ENCODE measurements at places on chromosomes 4 and X.

GRCh38 chrX:153714256-153714655 lies 9.9 kb downstream of the BCAP31 start:
- no peak for DNase-seq

DNA sequence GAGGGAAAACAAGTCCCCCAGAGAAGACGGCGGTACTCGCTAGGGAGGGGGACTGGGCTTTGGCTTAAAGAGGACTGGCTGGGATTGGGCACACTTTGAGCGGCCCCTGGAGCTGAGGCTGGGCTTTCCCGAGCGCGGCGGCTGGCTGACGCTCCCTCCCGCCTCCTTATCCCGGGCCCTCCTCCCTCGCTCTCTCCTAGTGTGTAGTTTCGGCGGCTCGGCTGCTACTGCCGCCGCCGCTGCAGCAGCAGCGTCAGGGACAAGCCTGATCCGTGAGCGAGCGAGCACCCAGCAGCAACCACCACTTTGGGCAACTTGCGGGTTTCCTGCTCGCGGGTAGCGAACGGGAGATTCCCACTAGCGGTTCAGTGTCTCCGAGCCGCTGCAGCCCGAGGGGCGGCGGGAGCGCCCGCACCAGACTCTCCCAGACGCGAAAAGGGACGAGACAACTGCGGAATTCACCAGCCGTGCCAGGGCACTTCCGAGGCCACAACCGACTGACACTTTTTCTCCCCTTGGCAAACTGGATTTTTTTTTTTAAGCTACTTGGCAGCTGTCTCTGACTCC lies 632 bp upstream of the PCDH7 start:
- no peak for DNase-seq

GRCh38 chrX:129958083-129958465 lies 24.4 kb upstream of the BCORL1 start:
- no peak for DNase-seq

- no peak for DNase-seq
These were observed 258.3 kb downstream of the FRMPD4 start for GRCh38 chrX:12396584-12396983.

- no peak for DNase-seq
These were observed 352.8 kb downstream of the SPRY1 start for GRCh38 chr4:123749383-123749782.

- no peak for DNase-seq
These were observed 130.3 kb downstream of the ATP10D start for GRCh38 chr4:47615385-47615784.

DNA sequence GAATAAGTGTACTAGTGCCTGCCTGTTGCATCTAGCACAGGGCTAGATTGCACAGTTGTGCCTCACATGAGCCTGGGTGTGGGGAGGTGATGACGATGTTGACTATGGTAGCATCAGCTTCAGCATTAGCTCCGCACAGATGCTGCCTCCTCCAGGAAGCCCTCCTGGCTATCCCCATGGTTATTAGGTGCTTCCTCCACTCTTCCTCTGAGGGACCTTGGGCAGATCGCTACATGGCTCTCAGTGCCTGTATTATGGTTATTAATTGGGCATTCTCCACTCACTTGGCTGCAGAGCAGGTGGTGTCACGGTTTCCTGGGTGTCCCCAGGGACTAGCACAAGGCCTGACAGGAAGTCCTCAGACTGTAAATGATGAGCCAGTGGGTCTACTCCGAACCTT lies 325.6 kb downstream of the ARHGAP10 start:
- DNase-seq: no peak

GRCh38 chr4:2298532-2298991 lies 36.7 kb upstream of the MXD4 start:
- DNase-seq: no peak

DNA sequence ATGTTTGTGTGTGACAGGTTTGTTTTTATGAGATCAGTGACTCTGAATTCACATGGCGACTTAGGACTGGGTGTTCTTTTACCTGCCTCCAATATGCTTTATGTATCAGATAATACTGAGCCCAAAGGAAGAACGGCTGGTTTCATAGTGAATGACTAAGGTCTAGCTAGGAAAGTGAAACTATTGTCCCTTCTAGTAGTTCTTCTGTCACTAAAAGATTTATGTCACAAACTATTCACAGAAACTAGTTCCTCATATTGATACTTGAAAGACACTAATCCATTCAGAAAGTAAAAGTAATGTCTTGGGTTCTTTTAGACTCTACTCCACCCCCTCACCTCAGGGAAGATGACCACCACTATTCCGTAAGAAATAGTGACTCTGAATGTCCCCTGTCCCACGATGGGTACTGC lies 81.7 kb downstream of the EGF start:
- DNase-seq: peak; percentile 40

DNA sequence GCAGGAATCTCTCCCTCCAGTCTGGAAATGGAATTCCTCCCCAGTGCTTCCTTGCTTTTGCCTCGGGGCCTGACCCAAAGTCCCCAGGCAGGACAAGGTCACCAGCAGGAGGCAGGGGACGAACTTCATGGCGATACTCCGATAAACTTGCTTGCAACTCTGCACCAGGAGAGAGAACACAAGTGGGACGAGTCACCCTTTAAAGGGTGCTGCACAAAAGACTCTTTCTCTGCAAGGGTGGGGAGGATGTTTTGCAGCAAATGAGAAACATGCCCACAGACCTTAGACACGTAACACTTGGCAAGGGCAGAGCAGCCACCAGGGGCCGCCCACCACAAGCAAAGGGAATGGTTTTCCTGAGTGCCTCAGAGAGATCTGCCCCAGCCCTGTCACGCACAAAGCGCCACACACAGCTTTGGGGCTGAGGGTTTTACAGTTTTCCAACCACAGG lies at the start of gene FGFBP2:
Gene FGFBP2 (minus strand): TSS at position 175 of the 451 bp plus-strand sequence. CDS start 46 bp downstream, at position 129.
- no peak for DNase-seq

DNA sequence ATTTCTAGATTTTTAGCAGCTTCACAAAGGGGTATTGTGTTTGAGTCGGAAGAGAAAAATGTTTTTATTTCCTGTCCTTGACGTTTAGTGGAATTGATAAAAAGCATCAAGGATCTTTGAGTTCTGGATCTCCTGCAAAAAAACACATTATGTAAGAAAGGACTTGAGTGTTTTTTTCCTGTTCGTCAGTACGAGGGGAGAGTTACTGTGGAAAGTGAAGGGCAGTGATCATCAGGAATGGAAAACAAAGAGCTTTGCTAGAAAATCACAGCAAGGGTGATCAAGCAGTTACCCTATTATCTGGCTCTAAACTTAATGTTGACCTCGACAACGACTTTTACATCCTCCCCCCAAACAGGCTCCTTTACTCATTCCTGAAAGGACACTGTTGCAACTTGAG lies 7.3 kb downstream of the LIMCH1 start:
- DNase-seq: no peak

DNA sequence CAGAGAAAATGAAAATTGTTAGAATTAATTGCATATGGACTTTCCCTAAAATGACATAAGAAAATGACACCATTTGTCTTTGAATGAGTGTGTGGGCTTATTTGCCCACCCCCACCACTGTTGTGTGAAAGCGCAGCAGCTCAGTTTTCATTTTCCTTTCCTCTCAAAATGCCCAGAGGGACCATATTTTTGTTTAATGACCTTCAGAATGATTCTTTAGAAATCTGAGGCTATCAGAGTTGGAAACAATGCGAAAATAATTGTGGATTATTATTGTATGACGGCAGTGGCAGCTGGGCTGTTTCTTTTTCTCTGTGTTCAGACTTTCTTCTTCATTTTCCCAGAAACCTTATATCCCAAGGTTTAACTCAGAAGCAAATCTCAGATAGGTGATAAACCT lies 44.6 kb upstream of the TEX13A start:
- no peak for DNase-seq

GRCh38 chr4:4480205-4480604 lies 61.6 kb downstream of the STX18 start:
- no peak for DNase-seq

- DNase-seq: no peak
These were observed 20.2 kb downstream of the TLR10 start for GRCh38 chr4:38762560-38762959.

DNA sequence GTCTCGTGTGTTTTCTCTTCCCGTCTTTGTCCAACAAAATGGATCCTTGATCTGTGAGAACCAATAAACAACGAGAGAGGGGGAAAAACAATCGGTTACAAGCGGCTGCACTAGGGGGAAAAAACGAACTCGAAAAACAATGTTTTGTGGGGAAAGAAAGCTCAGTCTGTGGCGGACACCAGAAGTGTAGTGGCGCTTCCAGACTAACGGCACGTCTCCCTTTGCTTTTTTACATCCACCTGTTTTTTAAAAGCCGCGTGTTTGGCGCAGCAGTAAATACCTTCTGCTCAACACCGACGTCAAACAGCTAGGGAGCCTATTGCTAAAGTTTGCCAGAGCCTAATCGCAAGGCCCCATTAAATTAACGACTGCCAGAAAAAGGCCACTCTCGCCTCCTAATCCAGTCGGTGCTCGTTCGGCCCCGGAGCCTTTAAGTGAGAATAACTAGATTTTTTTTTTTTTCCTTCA lies 3.3 kb downstream of the NKX6-1 start:
- DNase-seq: no peak

DNA sequence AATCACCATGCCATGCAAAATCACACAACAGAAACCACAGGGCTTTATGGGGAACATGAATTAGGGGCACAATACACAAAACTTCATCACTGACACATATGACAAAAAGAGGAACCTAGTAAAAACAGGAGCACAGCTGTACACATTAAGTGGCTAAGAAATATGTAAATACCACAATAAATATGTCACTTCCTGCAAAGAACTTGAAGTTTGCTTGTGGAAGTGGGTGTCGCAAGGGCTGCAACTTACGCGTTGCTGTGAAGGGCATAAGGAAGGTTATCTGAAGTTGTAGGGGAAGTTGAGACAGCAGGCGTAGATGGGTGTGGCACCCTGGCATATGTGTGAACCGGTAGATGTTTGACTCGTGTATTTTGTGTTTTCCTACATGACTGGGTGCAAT lies 42.4 kb downstream of the CLCN4 start:
- DNase-seq: no peak

DNA sequence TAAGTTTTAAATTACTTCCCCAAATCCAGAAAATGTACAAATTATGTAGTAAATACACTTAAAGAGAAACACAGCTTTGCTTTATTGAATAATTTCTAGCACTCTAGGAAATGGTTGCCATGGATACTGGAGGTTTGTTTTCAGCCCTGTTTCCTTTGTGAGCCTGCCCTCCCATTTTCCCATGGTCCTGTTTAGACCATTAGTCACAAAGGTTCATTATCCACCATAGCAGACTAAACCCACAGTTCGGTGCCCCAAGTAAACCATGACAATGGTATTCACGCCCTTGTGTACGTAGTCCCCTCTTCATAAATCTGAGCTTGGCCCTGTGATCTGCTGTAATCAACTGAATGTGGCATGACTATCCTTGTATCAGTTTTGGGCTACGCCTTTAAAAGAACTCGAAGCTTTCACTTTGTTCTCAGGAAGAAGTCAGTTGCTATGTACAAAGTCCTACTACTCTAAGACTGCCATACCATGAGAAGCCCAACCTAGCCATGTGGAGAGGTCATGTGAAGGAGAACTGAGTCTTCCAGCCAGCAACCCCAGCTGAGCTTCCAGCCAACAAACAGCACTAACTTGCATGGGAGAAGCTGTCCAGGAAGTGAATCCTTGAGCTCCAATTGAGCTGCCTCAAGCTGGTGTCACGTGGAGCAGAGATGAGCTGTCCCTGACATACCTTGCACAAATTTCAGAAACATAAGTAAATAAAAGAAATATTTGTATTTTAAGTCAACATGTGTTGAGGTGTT lies 300.4 kb downstream of the LDB2 start:
- no peak for DNase-seq

DNA sequence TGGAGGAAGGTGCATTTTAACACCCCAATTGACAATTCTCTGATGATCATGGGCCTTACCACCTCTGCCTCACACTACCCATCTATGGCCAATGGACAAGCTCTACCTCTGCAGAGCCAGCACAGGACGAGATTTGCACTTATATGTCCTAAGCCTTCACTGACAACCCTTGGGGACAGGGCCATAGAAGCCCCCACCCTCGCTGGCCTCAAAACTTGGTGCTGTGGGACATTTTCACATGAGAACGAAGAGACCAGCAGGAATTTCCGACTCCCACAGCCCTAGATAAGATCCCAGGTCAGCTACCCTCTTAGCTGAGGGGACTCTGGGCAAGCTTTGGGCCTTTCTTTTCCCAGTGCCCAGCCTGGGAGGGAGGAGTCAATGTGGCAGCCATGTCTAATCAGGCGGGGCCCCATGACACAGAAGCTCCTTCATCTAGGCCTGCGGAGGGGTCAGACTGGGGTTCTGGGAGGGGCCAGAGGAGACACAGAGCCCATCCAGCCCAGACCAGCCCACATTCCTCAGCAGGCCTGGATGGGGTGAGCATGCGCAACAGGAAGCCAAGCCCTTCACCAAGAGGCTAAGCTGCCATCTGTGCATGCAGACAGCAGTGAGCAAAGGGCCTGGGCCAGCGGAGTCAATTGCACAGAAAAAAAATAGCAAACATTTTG lies 12.1 kb downstream of the PJA1 start:
- no peak for DNase-seq

DNA sequence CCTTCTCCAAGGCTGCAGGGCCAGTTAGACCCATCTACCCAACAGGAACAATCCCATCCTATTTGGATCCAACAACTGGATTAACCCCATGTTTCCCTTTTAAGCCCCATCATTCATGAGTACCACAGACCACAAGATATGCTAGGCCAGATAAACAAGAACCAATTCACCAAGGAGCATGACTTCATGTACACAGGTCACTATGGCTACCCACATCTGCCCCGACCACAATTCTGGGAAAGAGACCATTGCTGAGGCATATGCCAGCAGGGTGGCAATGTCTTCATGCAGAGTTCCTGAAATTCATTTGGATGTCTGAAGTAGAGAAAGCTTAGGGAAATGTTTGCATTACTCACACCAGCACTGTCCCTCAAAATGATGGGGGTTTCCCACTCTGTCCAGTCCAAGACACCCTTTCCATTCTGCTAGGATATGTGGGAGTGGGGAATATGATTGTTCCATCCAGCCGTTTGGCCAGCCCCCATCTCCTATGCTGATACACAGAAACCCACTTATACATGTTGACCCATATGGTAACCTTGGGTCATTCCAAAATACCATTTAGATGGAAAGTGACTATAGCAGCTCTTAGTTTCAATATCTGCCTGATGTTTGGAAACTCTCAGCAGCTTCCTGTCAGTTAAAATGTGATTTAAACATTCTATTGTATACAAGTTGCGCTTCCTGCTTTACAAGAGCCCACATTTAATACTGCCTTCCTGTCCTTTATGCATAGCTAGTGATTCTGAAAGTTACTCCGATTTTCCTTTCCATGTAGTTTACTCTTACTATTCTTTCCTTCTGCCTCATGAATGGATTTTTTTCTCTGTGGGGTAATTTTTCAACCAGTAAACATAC lies 129.0 kb downstream of the AMMECR1 start:
- no peak for DNase-seq

Measured in LNCaP clone FGC (cell line).